ENCODE measurements at places on chromosomes 16 and 17. TPM values are rescaled to one million over a fixed set of nuclear protein-coding genes. Genes with fewer than 3 reads are reported as not detected.

DNAH9 gene
- total RNA-seq, result not detected

RAB37 gene
- total RNA-seq, result 1.6 TPM

EMP2 gene
- total RNA-seq, result 9.8 TPM

OSGIN1 gene
- total RNA-seq, result 1.7 TPM

EIF3C gene
- total RNA-seq, result 53.2 TPM

HOXB5 gene
- total RNA-seq, result 0.05 TPM

CA7 gene
- not detected for total RNA-seq

TTYH2 gene
- total RNA-seq, result 0.50 TPM

KRT17 gene
- total RNA-seq, result 3,176 TPM

CACNG5 gene
- not detected for total RNA-seq

FOXC2 gene
- 3.9 TPM for total RNA-seq

LGALS9B gene
- total RNA-seq, result not detected

KRT14 gene
- not detected for total RNA-seq

PIK3R5 gene
- total RNA-seq, result not detected

RAC3 gene
- 9.9 TPM for total RNA-seq

GNG13 gene
- total RNA-seq, result not detected

IRX5 gene
- total RNA-seq, result 6.7 TPM

P2RX5 gene
- total RNA-seq, result not detected

CCL4 gene
- total RNA-seq, result not detected

KRT20 gene
- total RNA-seq, result not detected

INCA1 gene
- 2.7 TPM for total RNA-seq

KRTAP3-1 gene
- not detected for total RNA-seq

GSG1L gene
- not detected for total RNA-seq

AIPL1 gene
- not detected for total RNA-seq

CES1 gene
- not detected for total RNA-seq

TBC1D3G gene
- not detected for total RNA-seq

ZNF207 gene
- total RNA-seq, result 168 TPM

CACNG3 gene
- total RNA-seq, result not detected

ASPA gene
- total RNA-seq, result not detected

NPIPA8 gene
- not detected for total RNA-seq

SCGB1C2 gene
- total RNA-seq, result not detected

ZACN gene
- total RNA-seq, result not detected

RASD1 gene
- total RNA-seq, result 0.28 TPM

TBC1D3H gene
- total RNA-seq, result not detected

MPP3 gene
- total RNA-seq, result 2.4 TPM
